ENCODE measurements at places on chromosomes 16 and 17.

DNA sequence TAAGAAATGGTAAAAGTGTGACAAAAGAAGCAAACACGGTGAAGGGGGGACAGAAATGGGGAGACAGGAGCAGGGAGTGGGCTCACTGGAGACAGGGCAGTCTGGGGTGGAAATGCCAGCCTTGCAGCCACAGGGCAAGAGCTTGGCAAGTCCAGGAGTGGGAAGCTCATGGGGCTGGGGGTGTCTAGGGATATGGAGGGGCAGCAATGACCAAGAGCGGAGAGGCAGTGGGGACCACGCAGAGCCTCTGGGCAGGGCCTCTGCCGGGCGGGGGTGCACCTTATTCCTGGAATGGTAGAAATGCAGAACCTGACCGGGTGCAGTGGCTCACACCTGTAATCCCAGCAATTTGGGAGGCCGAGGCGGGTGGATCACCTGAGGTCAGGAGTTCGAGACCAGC, 12.6 kb downstream of the SLC5A10 start:
- DNase-seq, result no peak

- DNase-seq, result no peak
Measured at GRCh38 chr16:85640254-85640558, 27.1 kb downstream of the GSE1 start.

- no peak for DNase-seq
Measured at GRCh38 chr17:75457047-75457654, 716 bp downstream of the TMEM94 start.

DNA sequence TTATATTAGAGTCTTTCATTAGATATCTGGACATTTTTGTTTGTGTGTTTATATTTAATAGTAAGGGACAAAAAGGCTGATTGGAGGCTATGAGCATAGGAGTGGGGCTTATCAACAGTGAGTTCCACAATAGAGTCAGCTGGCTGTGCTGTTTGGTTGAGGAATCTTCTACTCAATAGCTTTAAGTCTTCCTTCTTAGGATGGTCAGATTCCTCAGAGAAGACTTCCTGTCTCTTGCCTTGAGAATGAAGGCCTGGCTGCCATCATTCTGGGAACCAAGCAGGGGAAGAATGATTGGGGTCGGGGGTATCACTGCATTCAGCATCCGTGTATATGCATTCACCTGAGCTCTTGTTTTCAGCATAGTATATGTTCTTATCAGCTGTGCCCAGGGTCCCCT, 31.9 kb upstream of the ABCC11 start:
- no peak for DNase-seq

- no peak for DNase-seq
Measured at GRCh38 chr16:73161977-73162376, 114.0 kb upstream of the ZFHX3 start.

- DNase-seq, result no peak
Measured at GRCh38 chr16:11474617-11475291, 112.0 kb downstream of the LITAF start.

GRCh38 chr17:7818746-7819645, 15.0 kb upstream of the KDM6B start:
- no peak for DNase-seq

GRCh38 chr17:47966079-47966519, 4.8 kb upstream of the CDK5RAP3 start:
- DNase-seq, result no peak

DNA sequence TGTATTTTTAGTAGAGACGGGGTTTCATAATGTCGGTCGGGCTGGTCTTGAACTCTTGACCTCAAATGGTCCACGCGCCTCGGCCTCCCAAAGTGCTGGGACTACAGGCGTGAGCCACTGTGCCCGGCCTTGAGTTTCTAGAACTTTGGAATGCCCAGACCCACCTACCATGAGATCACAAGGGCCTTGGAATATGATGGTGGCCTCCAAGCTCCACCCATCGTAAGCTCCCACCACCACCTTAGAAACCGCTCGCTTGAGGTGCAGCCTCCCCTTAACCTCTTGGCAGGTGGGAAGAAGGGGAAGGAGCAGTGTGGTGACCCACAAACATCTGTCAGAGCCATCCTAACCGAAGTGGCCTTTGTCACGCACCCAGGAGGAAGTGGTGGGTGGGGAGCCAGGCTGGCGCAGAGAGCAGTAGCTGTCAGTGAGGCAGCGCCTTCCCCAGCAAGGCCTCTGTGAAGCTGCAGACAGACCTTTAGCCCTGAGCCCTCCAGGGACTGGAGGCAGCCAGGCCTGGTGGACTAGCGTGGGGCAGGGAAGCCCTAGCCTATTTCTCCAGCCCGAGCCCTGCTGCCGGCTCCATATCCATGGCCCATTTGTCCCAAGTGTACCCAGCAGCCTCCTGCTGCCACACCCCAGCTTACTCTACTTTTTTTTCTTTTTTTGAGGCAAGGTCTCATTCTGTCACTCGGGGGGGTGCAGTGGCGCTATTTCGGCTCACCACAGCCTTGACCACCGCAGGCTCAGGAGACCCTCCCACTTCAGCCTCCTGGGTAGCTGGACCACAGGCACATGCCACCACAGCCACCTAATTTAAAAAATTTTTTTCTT, 13.1 kb upstream of the SEPHS2 start:
- DNase-seq, result peak; percentile 51

DNA sequence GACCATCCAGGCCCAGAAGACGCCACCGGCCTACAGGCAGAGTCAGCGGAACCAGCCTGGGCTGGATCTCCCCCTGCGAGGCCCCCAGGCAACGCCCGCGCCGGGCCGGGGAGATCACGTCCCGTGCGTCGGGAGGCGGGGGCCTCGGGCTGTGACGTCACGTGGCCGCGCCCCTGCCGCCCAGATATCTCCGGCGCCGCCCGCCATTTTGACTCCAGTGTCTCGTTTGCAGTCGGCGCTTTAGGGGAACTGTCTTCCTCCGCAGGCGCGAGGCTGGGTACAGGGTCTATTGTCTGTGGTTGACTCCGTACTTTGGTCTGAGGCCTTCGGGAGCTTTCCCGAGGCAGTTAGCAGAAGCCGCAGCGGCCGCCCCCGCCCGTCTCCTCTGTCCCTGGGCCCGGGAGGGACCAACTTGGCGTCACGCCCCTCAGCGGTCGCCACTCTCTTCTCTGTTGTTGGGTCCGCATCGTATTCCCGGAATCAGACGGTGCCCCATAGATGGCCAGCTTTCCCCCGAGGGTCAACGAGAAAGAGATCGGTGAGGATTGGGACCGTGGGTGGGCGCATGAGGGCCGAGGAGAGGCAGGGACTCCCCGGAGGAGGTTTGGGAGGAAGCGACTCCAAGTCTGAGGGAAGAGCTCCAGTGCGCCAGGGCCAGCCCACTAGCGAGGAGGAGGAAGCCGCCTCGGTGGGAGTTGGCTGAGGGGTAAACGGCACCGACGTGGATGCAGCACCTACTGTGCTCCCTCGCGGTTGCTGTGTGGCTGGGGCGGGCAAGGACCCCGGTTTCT, at the start of gene WSB1:
Gene WSB1, plus strand, starts transcription at position 217 of the 791 bp plus-strand sequence. Its CDS starts 282 bp downstream, at position 499.
- peak; percentile 81 for DNase-seq

GRCh38 chr16:53827741-53828140, 123.8 kb downstream of the FTO start:
- no peak for DNase-seq

GRCh38 chr16:78307824-78308528, 208.5 kb downstream of the WWOX start:
- DNase-seq, result no peak

DNA sequence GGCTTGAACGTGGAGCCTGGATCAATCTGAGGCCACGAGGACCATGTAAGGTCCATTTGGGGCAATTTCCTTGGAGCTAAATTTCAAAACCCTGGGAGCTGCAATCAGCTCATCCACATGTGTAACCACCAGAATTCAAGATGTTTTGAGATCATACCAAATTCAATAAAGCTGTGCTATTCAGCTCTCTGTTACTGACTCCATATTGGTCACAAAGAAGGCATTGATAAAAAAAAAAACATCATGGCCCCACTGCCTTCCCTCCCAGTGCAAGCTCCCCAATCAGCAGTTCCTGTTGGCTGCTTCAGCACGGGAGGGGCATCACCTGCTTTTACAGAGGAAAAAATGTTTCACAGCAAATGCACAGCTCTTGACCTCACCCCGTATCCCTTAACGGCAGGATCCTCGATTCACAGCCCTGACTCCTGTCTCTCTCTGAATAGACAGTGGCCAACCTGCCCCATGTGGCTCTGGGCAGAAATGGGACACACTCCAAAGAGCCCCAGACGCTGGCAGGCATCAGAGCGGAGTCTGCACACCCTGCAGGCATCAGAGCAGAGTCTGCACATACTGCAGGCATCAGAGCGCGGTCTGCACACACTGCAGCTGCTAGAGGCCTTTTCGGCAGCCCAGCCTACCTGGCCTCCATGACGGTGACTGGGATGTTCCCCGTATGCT, 37.1 kb downstream of the FANCA start:
- no peak for DNase-seq

GRCh38 chr16:52611817-52612673, 65.1 kb upstream of the TOX3 start:
- no peak for DNase-seq

DNA sequence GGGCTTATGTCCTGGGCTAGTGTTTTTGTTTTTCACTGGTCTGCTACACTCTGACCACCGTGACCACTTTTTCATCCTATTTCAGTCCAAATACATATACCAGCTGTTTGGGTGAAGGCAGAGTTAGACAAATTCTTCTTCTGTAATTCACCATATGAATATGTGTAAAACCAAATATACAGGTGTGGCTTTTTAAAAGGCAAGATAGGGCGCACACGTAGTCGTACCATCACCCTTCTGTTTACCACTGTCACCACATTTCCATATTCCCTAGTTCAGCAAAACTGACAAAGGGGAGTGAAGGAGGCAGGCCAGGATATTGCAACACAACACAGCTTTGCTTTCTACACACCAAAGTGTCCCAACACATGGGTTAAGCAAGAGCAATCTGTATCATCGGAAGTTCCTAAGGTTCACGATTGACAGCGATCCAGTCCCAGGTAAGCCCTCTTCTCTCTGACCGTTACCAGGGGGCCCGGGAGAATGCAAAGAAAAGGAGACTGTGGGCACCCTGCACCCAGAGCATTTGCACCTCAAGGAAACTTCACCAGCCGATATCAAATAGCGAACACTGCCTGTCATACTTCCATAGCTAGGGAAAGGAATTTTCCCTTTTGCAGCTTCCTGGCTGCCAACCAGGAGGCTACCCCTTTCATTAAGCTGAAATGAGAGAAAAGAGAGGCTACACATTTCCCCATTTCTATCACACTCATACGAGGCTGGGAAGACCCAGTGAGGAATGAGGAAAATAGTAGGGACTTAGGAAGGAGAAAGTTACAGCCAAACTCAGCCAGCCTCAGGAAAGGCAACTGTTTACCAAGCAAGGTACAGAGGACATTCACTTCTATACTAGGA, 23.1 kb downstream of the CREBBP start:
- DNase-seq, result no peak

- no peak for DNase-seq
Measured at GRCh38 chr16:73233846-73234424, 186.0 kb upstream of the ZFHX3 start.

DNA sequence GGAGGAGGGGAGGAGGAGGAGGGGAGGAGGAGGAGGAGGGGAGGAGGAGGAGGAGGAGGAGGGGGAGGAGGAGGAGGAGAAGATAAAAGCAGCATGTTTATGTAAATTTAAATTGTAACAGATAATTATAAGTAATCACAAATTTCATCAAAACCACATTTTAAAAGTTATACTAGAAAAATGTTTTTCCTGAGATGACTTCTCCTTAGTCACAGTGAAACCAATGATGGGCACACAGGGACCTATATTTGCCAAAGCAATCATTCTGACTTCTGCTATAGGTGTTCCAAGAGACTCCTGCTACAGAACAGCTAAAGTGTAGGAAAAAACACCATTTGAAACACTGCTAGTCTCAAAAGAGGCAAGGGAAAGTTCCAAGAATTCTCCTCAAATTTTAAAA, 66.4 kb downstream of the CEP95 start:
- no peak for DNase-seq

DNA sequence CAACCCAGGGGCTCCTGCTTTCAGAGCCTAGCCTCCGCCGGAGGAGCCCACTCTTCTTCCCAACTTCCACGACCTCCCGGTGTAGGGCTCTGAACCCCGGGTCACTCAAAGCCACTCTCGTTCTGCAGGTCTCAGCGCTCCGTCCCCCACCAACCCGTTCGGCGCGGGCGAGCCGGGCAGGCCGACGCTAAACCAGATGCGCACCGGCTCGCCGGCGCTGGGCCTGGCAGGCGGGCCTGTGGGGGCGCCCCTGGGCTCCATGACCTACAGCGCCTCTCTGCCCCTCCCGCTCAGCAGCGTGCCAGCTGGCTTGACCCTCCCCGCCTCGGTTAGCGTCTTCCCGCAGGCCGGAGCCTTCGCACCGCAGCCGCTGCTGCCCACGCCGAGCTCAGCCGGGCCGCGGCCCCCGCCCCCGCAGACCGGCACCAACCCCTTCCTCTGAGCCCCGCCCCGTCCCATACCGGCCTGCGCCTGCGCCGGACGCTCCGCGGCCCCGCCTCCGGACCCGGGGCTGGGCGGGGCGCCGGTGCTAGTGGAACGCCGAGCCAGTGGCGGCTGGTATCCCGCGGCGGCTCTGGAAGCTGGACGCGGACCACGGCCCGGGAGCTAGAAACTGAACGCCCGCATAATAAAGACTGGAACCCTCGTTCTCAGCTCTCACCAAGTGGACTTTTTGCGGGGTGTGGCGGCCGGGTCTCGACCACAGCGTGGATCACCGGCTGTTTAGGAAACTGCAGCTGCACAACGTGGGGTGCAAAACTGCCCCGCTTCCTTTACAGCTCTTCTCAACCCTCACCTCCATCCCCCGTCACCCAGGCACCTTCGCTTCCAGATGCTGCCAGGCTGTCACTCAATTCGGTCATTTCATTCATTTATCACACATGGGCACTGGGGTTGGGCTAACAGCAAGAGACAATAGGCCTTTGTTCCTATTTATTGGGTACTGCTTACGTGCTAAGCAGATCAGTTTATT, 5.0 kb upstream of the SPATA20 start:
- DNase-seq, result peak; percentile 69

GRCh38 chr17:76091526-76092286, 11.9 kb downstream of the EXOC7 start:
- no peak for DNase-seq

DNA sequence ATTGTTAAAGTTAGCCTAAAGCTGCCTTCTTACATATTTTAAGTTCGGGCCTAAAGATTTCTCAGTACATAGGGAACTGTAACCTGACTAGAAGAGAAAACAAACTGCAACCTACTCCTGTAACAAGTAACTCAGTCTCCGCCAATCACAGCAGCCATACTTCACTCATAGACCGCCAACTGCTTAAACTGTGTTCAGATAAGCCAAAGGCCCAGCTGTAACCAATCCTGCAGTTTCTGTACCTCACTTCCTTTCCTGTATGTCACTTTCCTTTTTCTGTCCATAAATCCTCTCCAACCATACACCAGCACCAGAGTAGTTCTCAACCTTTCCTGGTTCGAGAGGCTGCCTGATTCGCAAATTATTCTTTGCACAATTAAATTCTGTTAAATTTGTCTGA, 41.5 kb downstream of the GLG1 start:
- DNase-seq, result no peak

GRCh38 chr16:87828071-87828906, 41.0 kb downstream of the SLC7A5 start:
- DNase-seq, result no peak

GRCh38 chr17:41619036-41619926, 5.1 kb downstream of the KRT17 start:
- DNase-seq, result no peak

GRCh38 chr17:74592087-74592990, at the start of gene CD300LD:
Gene CD300LD, minus strand, starts transcription at chr17:74592283. Its CDS starts 81 bp downstream, at chr17:74592202.
- no peak for DNase-seq

All from T-helper 22 cell (primary cell).